ENCODE measurements at places on chromosomes 5 and 9. TPM values are rescaled to one million over a fixed set of nuclear protein-coding genes. Genes with fewer than 3 reads are reported as not detected.

Gene PCDHGC5
- total RNA-seq: 0.06 TPM

Gene ANKRD18B
- total RNA-seq: 3.1 TPM

Gene CD14
- not detected for total RNA-seq

Gene GPR150
- not detected for total RNA-seq

DNA sequence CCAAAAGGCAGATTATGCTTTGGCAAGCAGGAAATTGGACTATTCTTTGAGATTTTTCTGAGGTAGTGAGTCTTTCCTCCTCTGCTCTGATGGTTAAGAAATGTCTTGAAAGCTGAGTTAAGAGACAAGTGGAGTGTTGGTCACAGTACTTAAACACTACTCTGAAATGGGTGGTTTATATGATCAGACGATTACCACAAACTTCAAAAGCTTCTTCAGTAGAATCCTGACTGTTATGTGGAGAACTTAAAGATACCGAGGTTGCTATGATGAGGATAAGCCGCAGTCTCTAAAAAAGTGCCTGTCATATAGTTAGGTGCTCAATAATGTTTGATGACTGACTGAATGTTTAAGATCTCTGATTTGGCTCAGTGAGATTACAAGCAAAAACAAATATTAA lies 24.3 kb downstream of the GCNT4 start:
- DNase-seq: no peak

GRCh38 chr9:91062281-91062680 lies 260.7 kb downstream of the SYK start:
- DNase-seq: no peak

GRCh38 chr5:139895647-139896046 lies 100.0 kb downstream of the PSD2 start:
- no peak for DNase-seq

GRCh38 chr9:131447148-131447547 lies 53.3 kb downstream of the PRRC2B start:
- no peak for DNase-seq

DNA sequence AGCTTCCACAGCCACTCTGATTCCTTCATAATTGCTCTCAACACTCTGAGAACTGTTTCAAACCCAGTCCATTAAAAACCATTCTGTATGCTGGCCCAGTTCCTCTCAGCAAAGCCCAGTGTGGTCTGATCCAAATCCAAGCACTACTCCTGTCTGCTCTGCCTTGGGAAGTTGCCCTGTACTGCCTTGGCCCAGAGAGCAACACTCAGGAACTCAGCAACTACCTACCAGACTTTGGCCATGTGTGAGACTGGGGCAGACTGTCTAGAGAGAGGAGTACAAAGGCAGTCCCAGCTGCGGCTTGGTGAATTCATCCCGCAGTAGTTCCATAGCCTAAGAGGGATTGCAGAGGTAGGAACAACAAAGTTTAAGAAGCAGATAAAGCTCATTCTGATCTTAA lies 214.4 kb downstream of the MCTP1 start:
- DNase-seq: no peak

- no peak for DNase-seq
Measured at GRCh38 chr5:159056201-159056600, 43.5 kb downstream of the EBF1 start.

DNA sequence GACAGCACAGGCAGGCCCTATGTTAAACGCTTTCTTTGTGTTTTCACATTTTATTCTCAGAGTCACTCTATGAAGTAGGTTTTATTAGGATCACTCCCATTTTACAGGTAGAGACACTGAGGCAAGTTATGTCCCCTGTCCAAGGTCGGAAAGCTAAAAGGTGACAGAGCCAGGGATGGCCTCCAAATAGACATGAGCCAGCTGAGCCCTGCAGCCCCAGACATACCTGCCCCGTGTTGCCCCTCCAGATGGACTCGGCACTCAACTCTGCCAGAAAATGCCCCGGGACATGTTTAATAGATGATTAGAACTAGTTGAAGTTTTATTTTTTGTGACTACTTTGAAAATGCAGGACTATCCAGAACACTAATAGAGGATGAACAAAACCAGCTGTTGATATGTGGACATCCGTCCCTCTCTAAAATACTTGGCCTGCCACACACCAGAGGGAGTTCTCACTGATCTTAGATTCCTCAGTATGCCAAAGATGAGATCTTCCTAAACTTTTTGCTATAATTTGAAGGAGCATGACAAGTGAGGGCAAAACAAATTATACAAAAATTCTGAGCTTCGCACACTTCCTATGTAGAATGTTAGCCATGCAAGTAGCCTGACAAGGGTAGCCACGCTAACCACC lies 258.6 kb upstream of the ADAMTS16 start:
- DNase-seq: no peak
